ENCODE measurements at places on chromosomes 16 and 17. TPM values are rescaled to one million over a fixed set of nuclear protein-coding genes. Genes with fewer than 3 reads are reported as not detected.

- no peak for DNase-seq
Observed at GRCh38 chr17:70621566-70621965, 452.2 kb downstream of the KCNJ2 start.

DNA sequence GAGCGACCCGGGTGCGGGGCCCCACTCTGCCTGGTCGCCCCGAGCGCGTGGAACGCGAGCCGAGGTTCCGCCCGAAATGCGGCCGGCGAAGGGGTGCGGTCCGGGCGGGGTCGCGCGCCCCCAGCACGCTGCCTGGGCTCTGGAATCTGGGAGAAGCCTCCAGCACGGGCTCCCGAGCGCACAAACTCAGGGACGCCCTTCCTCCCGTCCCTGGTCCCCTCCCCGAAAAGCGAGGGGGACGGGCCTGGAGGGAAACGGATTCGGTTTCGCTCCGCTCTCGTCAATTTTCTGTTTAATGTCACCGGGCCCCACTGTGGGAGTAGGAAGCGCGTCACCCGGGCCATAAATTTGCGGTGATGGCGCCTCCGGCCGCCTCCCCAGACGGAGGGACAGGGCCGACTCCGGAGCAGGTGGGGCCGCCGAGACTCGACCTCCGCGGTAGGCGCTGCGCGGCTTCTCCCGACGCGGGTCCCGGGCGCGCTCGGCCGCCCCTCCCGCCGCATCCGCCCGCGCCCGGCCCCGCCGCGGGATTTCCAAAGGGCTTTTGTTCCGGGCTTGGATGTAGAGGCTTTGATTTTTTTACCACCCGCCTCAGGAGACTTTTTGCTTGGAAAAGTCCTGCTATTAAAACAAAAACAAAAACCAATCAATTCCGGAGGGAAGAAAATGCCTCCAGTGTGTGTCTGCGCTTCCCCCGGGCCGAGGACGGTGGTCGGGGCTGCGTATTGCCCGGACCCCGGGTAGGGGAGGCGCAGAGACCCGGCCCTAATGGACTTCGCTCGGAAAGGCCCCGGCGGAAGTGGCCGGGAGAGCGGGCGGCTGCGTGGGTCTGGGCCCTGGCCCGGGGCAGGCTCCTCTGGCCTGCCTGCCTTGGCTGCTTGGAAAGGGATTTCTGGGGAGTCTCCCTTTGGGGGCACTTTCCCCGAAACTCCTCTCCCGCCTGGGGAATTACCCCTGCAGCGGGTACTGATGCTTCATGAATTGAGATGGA, 7.9 kb upstream of the BAHCC1 start:
- DNase-seq = no peak

- peak; percentile 70 for DNase-seq
Observed at GRCh38 chr17:50289991-50290702, 15.9 kb downstream of the TMEM92 start.

DNA sequence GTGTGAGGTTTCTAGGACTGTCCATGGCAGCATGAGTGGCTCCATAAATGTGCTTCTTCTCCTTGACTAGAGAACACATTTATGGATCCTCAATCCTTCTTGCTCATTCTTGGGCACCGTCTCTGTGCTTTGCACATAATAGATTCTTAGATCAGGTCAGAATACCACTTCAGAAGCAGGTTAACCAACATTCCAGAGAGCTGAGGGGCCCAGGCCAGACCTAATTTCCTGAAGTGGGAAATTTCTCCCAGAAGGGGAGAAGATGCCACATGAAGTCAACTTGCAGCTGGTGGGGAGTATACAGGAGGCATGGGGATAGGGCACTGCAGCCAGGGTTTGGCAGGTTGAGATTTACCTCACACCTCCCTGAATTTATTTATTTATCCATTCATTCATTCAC, 24.4 kb upstream of the VAT1L start:
- DNase-seq = no peak

- no peak for DNase-seq
Observed at GRCh38 chr17:61306003-61306402, 93.6 kb upstream of the TBX2 start.

- no peak for DNase-seq
Observed at GRCh38 chr16:78353640-78354275, 254.3 kb downstream of the WWOX start.

DNA sequence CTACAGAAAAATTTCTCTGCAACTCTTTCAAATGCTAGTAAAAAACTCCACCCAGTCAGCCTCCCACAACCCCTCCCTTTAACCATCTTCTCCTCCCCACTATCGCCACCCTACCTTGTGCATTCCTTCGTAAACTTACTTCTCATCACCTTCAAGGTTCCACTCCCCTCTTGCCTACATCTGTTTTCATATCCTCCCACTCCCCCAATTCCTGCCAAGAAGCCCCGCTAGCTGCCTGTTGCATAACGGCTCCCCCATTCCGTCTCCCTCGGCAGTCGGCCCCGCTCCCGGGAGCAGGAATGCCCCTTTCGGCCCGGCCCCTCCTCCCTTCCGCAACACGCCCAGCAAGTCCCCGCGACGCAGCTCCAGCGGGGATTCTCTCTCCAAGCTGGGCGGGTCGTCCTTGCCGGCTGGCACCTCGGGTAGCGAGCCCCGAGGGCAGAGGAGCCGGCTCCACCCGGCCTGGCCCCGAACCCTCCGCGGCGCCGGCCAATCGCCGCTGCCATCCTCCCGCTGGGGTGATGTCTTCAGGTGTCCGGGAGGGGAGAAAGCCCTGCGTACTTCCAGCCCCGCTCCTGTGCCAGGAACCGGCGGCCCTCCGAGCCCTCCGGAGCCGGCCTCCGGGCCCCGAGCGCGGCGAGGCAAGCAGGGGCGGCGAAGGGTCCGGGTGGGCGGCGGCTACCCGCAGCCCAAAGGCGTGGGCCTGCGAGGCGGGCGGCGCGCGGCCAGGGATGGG, 1.5 kb downstream of the PHLPP2 start:
- DNase-seq = peak; percentile 81

- DNase-seq = no peak
Observed at GRCh38 chr17:82507631-82508175, 11.8 kb upstream of the FOXK2 start.

DNA sequence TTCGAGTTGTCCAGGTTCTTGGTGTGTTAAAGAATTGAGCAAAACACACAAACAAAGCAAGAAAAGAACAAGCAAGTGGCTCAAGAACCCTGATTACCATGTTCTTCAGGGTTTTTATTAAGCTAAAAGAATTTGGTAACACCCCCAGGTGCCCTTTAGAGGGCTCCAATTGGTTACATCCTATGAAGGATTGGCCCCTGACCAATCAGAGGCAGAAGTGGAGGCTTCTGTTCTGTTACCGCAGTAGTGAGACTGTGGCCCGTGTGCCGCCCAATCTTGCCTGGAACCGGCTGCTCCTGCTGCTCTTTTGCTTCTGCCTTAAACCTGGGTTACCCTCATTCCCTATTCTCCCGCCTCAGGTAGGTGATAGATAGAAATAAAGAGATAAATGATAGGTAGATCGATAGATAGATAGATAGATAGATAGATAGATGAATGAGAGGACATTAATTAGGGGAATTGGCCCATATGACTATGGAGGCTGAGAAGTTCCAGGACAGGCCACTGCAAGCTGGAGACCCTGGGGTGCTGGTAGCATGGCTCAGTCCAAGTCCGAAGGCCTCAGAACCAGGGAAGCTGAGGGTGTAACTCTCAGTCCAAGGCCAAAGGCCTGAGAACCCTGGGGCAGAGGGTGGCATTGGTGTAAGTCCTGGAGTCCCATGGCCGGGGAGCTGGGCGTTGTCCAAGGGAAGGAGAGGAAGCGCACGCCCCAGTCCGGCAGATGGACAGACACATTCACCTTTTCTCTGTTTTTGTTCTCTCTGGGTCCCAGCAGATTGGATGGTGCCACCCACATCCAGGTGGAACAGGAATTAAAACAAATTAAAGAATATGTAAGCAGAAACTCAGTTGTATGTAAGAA, 3.5 kb upstream of the CA5A start:
- DNase-seq = no peak

- no peak for DNase-seq
Observed at GRCh38 chr17:47227862-47228261, 18.7 kb downstream of the MYL4 start.

DNA sequence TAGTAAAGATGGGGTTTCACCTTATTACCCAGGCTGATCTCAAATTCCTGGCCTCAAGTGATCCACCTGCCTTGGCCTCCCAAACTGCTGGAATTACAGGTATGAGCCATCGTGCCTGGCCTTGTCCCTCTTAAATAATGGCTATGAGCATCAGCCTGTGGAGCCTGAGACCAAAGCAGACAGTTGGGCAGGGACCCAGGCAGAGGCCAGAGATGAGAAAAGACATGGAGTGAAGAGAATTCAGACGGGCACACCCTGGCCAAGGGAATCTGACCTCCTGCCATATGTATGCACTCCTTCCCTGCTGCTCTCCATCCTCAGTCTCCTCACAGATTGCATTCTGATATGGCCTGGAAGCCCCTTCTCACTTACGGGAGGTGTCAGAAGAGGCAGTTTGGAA, 98.4 kb upstream of the DNAH9 start:
- DNase-seq = no peak

DNA sequence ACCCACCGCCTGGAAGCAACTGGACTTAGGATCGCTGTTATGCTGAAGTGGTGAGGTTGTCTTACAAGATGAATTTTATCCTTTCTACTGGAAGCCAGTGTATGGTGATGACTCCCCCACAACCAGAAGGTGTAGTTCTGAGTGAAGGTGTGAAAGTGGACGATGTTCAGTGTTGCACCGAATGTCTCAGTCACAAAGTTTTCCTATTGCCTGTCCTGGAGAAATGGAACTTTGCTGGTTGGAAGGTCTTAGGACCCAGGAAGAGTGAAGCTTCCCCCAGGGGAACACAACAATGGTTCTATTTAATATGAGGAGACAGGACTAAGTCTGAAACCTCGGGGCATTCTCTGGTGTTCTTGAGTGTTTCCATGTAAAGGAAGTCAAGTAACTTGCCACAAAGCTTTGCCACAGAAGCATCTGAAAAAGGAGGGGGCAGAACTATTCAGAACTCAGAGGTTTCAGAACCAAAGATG, 44.2 kb downstream of the USP22 start:
- no peak for DNase-seq

- DNase-seq = no peak
Observed at GRCh38 chr17:18326572-18326971, 11.5 kb downstream of the SMCR8 start.

DNA sequence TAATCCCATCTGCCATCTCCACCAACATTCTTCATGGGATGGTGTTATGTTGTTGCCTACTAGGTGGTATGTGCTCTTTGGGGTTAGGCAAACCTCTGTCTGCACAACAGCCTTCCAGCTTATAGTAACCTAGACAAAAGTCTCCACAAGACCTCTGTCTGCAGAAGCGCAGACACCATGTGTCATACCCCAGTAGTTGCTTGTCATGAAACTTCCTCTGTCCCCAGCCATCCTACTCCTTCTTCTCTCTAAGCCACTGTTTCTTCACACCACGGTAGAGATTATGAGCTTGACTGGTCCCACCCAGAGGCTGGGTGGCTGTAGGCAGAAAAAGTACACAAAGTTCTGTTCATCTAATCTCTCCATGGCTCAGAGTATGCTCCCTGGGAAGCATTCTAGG, 100.3 kb downstream of the MAF start:
- DNase-seq = no peak

- DNase-seq = no peak
Observed at GRCh38 chr17:56598466-56598865, 5.0 kb downstream of the NOG start.

DNA sequence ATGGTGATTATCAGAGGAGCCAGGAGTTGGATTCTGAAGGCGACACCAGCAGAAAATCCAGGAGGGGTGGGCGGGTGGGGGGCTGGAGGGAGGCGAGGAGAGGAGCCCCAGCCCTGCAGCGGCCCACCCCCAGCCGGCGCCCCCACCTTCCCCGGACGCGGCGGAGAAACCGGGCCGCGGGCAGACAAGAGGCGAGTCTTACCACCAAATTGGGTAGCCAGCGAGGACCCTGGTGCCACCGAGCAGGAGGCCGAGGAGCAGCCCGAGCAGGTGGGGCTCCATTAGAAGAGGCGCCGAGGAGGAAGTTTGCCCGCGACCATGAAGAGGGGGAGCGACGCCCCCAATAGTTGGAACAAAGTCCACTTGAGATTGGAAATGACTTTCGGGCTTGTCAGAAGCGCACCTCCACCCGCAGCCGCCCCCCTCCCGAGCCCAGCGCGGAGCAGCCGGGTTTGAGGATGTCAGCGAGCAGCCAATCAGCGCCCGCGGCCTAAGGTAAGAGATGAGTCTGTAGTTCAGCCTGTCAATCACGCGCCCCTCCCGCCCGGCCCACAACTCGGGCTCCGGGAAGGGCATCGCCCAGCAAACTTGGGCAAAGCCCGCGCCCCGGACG, at the start of gene WNT3:
Gene WNT3 (minus strand): TSS at position 377 of the 613 bp plus-strand sequence. CDS start 95 bp downstream, at position 282.
- DNase-seq = no peak

DNA sequence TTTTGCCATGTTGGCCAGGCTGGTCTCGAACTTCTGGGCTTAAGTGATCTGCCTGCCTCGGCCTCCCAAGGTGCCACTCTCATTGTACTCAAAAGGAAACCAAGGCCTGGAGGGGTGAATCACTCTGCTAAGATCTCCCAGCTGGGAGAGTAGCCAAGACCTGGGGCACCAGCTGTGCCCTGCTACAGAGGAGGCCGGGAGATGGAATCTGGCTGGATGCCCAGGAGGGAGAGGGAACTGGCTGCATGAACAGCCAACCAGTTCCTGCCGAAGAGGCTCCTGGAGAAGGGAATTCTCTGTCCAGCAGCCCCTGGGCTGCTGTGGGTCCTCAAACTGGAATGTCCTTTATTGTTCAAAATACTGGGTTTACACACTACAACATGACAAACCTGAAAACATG, 238.7 kb upstream of the CIBAR2 start:
- DNase-seq = peak; percentile 93

DNA sequence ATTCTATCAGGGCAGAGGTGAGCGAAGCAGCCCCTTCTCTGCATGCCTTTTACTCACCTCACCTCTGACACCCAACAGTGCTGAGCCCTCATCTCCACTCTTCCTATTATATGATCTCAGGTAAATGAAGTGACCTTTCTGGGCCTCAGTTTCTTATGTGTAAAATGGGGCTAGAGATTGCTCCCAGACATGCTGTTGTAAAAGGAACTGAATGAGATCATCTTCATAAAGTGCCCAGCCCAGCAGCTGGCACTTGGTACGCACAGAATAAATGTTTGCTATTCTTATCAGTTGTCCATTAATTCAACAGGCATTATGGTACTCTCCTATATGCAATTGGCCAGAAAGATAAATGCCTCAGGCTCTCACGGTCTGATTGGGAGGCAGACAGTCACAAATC, 4.5 kb upstream of the GALK1 start:
- DNase-seq = no peak

DNA sequence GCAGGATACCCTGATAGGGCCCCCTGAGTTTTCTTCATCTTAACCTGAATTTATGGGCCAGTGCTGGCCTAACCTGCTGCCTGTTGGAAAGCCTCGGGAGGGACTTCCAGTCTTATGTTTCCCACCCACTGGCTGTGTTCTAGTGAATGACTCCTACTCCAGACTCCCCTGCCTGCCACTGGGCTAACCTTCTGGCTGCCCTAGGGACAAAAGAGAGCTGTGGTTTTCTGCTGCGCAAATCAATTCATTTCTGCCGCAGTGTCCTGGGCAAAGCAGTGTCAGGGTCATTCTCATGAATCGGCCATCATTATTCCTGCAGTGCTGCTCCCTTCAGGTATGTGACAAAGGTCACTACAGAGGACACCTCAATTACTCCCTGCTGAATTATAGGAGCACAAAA, 386.2 kb downstream of the UTP18 start:
- DNase-seq = no peak

The TBC1D3C gene
- not detected for total RNA-seq

The HBA1 gene
- not detected for total RNA-seq

The DNASE1 gene
- 31.6 TPM for total RNA-seq

The C16orf89 gene
- not detected for total RNA-seq

The NHLRC4 gene
- not detected for total RNA-seq

The ENKD1 gene
- total RNA-seq = 23.0 TPM

The TP53TG3B gene
- total RNA-seq = not detected

The KRTAP17-1 gene
- total RNA-seq = not detected

The TM4SF5 gene
- total RNA-seq = 0.56 TPM

The XYLT2 gene
- total RNA-seq = 49.3 TPM

All from Calu3 (cell line).